CD4-positive, CD25-positive, alpha-beta regulatory T cell (primary cell): ENCODE measurements at places on chromosomes 4 and X. TPM values are rescaled to one million over a fixed set of nuclear protein-coding genes. Genes with fewer than 3 reads are reported as not detected.

Gene DOCK11
- total RNA-seq, result 126 TPM

Gene GBA3
- not detected for total RNA-seq

Gene CT45A3
- not detected for total RNA-seq

Gene TECRL
- total RNA-seq, result not detected

Gene EXOSC9
- total RNA-seq, result 59.4 TPM

Gene CPE
- total RNA-seq, result 1.8 TPM

GRCh38 chr4:149781150-149781549 lies 34.5 kb downstream of the IQCM start:
- no peaks in the 10 kb centered on the region for H3K4me1 ChIP-seq
- H3K27ac ChIP-seq, result no peak overlapping the region
- H3K4me3 ChIP-seq, result no peak overlapping the region
- no peaks in the 10 kb centered on the region for H3K27me3 ChIP-seq

- H3K4me1 ChIP-seq, result no peaks in the 10 kb centered on the region
- H3K27me3 ChIP-seq, result no peaks in the 10 kb centered on the region
- H3K36me3 ChIP-seq, result no peaks in the 10 kb centered on the region
- no peak overlapping the region for H3K4me3 ChIP-seq
- no peak for DNase-seq
- no peak overlapping the region for H3K27ac ChIP-seq
Measured at GRCh38 chr4:94803181-94803580, 45.4 kb downstream of the BMPR1B start.

DNA sequence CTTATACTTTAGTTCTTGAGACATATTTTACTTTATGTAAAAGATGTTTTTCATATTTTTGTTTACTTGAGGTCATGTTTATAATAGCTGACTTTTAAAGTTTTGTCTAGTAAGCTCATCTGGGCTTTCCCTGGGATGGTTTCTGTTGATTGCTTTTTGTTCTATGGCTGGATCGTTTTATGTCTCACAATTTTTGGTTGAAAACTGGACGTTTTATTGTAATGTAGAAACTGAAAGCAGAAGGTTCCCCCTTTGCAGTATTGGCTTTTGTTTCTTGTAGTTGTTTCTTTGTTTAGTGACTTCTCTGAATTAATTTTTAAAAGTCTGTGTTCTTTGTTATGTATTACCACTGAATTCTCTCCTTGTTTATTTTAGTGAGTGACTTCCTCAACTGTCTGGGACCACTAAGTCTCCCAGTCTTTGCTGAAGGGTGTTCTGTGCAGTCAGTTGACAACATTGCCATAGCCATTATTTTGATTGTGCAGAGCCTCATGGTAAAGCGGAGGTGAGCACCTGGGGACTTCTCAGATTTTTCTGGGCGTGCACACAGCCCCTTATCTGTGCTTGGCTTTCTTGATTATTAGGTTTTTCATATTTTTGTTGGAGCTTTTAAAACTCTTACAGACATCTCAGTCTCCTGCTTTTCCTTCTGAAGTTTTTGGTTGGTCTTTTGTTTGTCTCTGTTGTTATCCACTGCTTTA lies 31.0 kb downstream of the KDM6A start:
- H3K27me3 ChIP-seq, result no peaks in the 10 kb centered on the region
- peak; percentile 22 for DNase-seq
- H3K36me3 ChIP-seq, result no peaks in the 10 kb centered on the region

GRCh38 chr4:157220371-157220881 lies at the start of gene GRIA2:
Gene GRIA2, plus strand, starts transcription at chr4:157220728. Its CDS starts 315 bp downstream, at chr4:157221043.
- no peak within 1 kb of the TSS for H3K27ac ChIP-seq
- DNase-seq, result no peak
- H3K36me3 ChIP-seq, result no peaks in the 10 kb centered on the region
- no peaks in the 10 kb centered on the region for H3K27me3 ChIP-seq
- no peak within 1 kb of the TSS for H3K4me3 ChIP-seq

- no peak for DNase-seq
- H3K27me3 ChIP-seq, result no peaks in the 10 kb centered on the region
- H3K36me3 ChIP-seq, result peaks cover 14% of the 10 kb centered on the region
- no peak overlapping the region for H3K27ac ChIP-seq
Measured at GRCh38 chrX:47156611-47157520, 11.8 kb downstream of the RBM10 start.

- no peak overlapping the region for H3K27ac ChIP-seq
- H3K27me3 ChIP-seq, result no peaks in the 10 kb centered on the region
- peaks cover 19% of the 10 kb centered on the region for H3K36me3 ChIP-seq
- no peaks in the 10 kb centered on the region for H3K4me1 ChIP-seq
- no peak overlapping the region for H3K4me3 ChIP-seq
Measured at GRCh38 chr4:169506903-169507302, 105.5 kb downstream of the NEK1 start.

GRCh38 chrX:152821145-152821765 lies 9.3 kb downstream of the CETN2 start:
- H3K27me3 ChIP-seq, result no peaks in the 10 kb centered on the region
- H3K36me3 ChIP-seq, result no peaks in the 10 kb centered on the region
- H3K4me3 ChIP-seq, result no peak overlapping the region
- no peak overlapping the region for H3K27ac ChIP-seq
- no peaks in the 10 kb centered on the region for H3K4me1 ChIP-seq
- no peak for DNase-seq

- H3K27ac ChIP-seq, result peak overlapping the region; percentile 41
- no peaks in the 10 kb centered on the region for H3K27me3 ChIP-seq
- DNase-seq, result no peak
Measured at GRCh38 chrX:41382714-41383645, 49.0 kb downstream of the DDX3X start.

DNA sequence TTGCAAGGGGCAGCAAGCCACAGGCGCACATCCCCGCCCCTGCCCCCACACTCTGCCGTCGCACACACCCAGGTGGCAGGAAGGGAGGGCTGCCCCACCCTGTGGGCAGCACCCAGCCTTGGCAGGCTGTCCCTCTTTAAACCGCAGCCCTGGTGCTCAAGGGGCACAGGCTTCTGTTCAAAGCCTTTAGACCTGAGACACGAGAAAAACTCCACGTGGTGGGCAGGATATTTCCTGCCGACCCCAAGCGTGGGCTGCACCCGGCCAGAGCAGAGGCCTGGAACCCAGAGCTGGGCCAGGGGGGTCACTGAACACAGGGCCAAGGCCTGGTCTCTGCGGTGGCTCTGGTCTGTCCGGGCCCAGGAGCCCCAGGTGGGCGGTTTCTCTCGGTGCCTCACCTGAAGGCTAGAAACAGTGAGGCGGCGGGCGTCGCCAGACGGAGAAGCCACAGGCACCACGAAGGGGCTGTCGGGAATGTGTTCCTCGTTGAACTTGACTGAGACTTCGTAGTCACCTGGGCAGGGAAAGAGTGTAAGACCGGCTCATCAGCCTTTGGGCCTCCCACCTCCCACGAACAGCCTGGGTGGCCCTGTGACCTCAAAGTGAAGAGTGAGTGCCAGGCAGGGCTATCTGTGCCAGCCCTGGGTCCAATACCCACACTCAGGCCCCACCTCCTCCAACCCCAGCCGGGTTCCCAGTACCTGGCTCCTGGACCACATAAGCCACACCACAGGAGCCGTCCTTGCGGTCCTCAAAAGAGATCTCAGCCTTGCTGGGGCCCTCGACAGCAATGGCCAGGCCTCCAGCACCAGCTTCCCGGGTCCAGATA lies 23.0 kb downstream of the FLNA start:
- H3K4me1 ChIP-seq, result peaks cover 93% of the 10 kb centered on the region
- H3K4me3 ChIP-seq, result no peak overlapping the region
- DNase-seq, result peak; percentile 74
- H3K27me3 ChIP-seq, result no peaks in the 10 kb centered on the region
- peaks cover 47% of the 10 kb centered on the region for H3K36me3 ChIP-seq

- H3K27ac ChIP-seq, result no peak overlapping the region
- H3K4me1 ChIP-seq, result no peaks in the 10 kb centered on the region
- H3K36me3 ChIP-seq, result no peaks in the 10 kb centered on the region
- no peaks in the 10 kb centered on the region for H3K27me3 ChIP-seq
- H3K4me3 ChIP-seq, result no peak overlapping the region
- no peak for DNase-seq
Measured at GRCh38 chr4:1473718-1474117, 67.5 kb upstream of the NKX1-1 start.

DNA sequence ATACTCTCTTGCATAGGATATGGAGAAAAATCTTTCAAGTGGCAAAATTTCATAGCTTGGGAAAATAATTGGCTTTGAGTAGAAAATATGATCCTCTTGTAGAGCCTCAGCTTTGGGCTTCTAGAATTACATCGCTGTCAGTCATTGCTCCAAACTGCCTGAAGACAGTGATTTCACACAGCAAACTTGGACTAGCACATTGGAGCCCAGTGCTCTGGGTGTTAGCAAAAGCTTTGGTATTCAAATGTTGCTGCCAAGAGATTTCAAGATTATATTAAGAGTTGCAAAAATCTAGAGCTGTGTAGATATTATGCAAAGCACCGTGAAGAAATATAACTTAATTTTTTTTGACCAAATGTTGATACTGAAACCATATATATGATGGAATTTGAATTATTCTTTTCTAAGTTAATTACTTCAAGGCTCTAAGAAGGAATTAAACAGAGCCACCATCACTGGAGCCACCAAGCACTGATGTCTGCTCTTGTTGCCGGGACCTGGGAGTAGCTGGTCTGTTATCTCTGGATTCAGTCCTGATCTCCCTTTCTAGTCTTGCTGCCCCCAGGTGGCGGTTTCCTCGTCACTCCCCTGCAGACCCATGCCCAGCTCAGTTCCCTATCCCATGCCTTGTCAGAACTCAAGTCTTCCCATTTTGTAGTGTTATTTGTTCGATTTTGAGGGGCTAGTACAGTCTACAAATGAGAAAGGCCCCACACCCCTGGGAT lies 260.7 kb upstream of the SFRP2 start:
- H3K36me3 ChIP-seq, result no peaks in the 10 kb centered on the region
- H3K4me1 ChIP-seq, result no peaks in the 10 kb centered on the region
- no peak overlapping the region for H3K4me3 ChIP-seq
- DNase-seq, result no peak

GRCh38 chr4:82043081-82043808 lies 330.5 kb downstream of the HNRNPD start:
- H3K27ac ChIP-seq, result no peak overlapping the region
- no peak overlapping the region for H3K4me3 ChIP-seq

- DNase-seq, result no peak
- H3K27ac ChIP-seq, result no peak overlapping the region
- H3K27me3 ChIP-seq, result no peaks in the 10 kb centered on the region
- no peak overlapping the region for H3K4me3 ChIP-seq
- H3K4me1 ChIP-seq, result no peaks in the 10 kb centered on the region
Measured at GRCh38 chr4:185839194-185839712, 27.3 kb upstream of the SORBS2 start.

DNA sequence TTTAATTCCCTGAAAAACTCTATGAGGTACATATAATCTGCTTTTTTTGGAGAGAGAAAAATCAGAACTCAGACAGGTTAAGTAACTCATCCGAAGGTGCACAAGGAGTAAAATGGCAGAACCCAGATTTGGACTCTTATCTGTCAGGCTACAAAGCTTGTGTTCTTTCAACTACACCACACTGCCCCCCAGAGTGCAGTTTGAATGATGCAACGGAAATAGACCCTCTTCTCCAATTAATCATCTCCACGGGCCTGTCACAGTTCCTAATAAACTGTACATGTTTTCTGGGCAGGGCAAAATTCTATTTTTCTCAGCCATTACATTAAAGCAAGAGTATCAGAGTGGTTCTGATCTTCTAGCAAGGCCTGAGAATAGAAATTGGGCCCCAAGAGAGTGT lies 35.3 kb upstream of the DCX start:
- no peak overlapping the region for H3K27ac ChIP-seq
- peak; percentile 20 for DNase-seq
- no peaks in the 10 kb centered on the region for H3K4me1 ChIP-seq
- no peaks in the 10 kb centered on the region for H3K36me3 ChIP-seq

DNA sequence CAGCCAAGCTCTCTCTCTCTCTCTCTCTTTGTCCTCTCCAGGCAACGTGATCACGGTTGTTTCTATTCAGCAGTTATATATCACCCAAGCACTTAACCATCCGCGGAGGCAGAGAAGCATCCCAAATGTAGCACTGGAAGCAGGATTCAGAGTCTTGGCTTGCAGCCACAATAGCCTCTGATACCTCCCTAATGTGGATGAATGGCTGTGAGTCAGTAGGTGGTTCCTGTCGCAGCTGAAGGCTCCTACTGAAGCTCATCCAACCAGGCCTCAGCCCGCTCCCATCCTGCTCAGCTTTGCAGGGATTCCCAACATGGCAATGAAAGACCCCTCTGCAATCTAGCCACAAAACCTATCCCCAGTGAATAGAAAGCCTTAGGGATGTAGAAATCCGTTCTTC lies 5.1 kb downstream of the HS6ST2 start:
- DNase-seq, result no peak
- H3K27ac ChIP-seq, result no peak overlapping the region
- no peaks in the 10 kb centered on the region for H3K4me1 ChIP-seq
- H3K4me3 ChIP-seq, result no peak overlapping the region

GRCh38 chrX:155048977-155049619 lies 21.8 kb downstream of the CMC4 start:
- H3K27me3 ChIP-seq, result no peaks in the 10 kb centered on the region
- peaks cover 16% of the 10 kb centered on the region for H3K36me3 ChIP-seq
- DNase-seq, result peak; percentile 34
- H3K4me3 ChIP-seq, result no peak overlapping the region
- no peak overlapping the region for H3K27ac ChIP-seq

DNA sequence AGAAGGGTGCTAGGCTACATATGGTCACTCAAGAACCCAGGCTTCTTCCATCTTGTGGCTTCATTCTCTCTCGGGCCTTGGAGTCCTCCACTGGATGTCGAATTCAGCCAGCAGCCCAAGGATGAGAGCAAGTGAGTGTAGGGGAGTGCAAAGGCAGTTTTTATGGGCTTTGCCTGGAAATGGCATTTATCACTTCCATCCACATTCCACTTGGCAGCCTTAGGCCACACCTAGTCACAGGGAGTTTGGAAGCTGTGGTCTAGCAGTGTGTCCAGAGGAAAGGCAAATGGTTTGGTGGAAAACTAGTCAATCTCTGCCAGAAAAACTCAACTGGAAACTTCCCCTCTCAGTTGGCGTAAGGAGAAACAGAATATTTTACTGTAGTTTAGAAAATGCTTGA lies 59.0 kb downstream of the NHS start:
- H3K27me3 ChIP-seq, result no peaks in the 10 kb centered on the region
- no peaks in the 10 kb centered on the region for H3K4me1 ChIP-seq
- no peak for DNase-seq
- H3K36me3 ChIP-seq, result no peaks in the 10 kb centered on the region
- no peak overlapping the region for H3K4me3 ChIP-seq
- no peak overlapping the region for H3K27ac ChIP-seq

DNA sequence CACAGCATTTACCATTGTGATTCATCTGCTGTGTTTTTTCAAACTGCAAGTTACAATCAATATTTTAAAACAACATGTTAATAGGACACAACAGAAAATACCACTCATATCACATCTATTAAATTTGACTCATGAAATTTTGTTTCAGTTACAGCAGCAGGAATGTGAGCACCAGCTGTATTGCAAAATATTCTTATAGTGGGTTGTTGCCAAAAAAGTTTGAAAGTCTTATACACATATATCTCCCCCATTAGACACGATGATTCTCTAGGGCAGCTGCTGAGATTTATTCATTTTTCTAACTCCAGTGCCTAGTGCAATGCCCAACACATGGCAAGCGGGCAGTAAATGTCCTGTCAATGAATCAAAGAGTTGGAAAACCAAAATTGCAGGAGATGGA lies 26.6 kb upstream of the NKX3-2 start:
- H3K4me1 ChIP-seq, result no peaks in the 10 kb centered on the region
- DNase-seq, result no peak
- H3K36me3 ChIP-seq, result peaks cover 61% of the 10 kb centered on the region
- no peak overlapping the region for H3K4me3 ChIP-seq
- no peak overlapping the region for H3K27ac ChIP-seq
